ENCODE measurements at places on chromosomes 3 and 15. TPM values are rescaled to one million over a fixed set of nuclear protein-coding genes. Genes with fewer than 3 reads are reported as not detected.

DNA sequence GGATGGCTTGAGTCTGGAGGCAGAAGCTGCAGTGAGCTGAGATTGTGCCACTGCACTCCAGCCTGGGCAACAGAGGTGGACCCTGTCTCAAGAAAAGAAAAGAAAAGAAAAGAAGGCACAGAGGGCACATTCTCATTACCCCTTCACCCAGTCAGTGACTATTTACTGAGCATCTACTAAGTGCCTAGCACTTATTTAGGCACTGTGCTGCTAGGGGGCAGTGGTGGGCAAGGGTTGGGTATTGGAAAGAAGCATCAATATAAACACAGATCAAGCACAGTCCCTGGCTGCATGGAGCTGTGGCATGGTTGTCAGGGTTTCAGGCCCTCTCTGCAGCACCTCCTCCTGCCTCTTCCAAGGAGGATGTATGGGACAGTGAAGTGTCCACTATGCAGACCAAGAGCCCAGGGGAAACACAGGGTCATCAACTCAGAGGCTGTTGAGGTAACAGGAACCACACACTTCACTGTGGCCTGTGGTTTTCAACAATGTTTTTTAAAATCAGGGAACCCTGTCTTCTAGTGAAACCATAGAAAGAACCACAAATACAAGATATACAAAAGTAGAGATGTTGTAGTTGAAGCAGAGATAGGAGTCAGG, 138.5 kb downstream of the RAB11A start:
- no peak for DNase-seq

- DNase-seq, result peak; percentile 44
These were observed 107.0 kb downstream of the TCF12 start for GRCh38 chr15:57025264-57025926.

DNA sequence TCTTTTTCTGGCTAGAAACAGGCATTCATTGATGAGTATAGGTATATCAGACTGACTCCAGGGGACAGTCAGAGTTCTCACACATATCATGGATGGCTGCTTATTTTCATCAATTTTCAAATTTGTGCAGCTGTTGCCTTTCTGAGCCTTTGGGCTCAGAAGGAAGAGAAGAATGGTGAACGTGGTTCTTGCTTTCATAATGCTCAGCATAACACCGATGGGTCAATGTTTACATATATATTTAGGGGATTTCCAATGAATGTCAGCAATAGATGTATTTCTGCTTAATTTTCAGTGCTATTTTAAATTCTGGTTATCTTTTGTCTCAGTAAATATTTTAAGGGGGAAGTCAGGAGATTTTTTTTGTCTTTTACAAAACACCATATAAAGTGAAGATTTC, 581.4 kb upstream of the DPPA4 start:
- no peak for DNase-seq

DNA sequence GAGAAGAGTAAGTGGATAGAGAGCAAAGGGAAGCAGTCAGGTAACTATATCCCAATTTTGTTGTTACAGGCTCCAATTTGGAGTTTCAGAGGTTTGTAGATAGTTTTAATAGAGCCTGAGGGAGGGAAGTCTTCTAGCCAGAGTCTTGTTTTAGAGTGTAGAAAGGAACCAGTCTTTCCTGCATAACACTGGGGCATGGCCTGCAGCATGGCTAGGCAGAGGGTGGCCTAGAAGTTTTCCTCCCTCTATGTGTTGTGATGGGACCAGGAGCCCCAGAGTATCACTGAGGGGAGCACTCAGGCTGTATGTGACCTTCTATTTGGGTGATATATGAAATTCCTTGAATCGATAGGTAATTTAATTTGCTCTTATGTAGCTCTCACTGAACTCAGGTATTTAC, 22.5 kb upstream of the GABRR3 start:
- no peak for DNase-seq

DNA sequence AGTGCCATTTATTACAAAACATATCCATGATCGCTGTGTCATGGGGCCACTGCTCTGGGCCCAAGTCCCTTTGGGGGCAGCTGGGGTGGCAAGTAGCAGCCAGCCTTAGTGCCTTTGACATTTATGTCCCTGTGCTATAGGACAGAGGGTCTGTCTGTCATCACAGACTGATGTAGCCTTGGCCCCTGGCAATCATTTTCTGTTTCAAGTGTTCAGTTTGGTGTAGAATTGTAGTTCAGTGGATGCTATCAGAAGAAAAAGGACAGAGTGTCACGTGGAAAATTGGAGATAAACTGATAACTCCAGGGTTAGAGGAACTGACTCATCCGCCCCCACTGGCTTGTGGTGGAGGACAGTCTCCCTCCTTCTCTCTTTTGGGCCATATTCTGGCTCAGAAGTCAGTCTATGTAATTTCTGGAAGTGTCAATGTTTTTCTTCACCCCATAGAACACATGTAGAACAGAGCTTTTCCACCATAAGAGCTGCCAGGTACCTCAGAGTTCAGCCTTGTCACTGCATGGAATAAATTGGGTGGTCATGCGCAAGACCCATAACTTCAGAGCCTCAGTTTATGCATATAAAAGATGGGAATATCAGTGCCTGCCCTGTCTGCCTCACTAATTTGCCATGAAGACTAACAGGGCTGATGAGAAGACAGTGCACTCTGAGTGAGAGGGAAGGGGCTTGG, 4.5 kb upstream of the MRPS22 start:
- DNase-seq, result no peak

GRCh38 chr3:151011427-151011826, 38.9 kb upstream of the CLRN1 start:
- peak; percentile 23 for DNase-seq

GRCh38 chr3:64399205-64399800, 174.0 kb upstream of the PRICKLE2 start:
- DNase-seq, result peak; percentile 45

GRCh38 chr3:171184372-171184771, 157.9 kb upstream of the SLC2A2 start:
- no peak for DNase-seq

DNA sequence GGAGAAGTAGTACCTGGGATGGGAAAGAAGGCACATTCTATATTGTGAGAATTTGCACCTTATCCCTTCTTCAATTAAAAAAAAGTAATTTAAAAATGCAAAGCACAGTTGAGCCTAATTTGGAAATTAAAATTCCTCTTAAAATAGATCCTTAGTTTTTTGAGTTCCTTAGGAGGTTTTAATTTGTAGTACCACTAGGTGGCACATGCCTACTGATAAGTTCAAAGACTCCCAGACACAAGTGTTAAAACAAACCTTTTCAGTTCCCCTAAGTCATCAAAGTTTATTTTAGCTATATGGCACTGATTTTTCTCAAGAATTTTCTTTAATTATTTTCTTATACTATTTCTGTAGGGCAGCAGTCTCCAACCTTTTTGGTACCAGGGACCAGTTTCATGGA, 127.6 kb upstream of the AZI2 start:
- DNase-seq, result peak; percentile 28

DNA sequence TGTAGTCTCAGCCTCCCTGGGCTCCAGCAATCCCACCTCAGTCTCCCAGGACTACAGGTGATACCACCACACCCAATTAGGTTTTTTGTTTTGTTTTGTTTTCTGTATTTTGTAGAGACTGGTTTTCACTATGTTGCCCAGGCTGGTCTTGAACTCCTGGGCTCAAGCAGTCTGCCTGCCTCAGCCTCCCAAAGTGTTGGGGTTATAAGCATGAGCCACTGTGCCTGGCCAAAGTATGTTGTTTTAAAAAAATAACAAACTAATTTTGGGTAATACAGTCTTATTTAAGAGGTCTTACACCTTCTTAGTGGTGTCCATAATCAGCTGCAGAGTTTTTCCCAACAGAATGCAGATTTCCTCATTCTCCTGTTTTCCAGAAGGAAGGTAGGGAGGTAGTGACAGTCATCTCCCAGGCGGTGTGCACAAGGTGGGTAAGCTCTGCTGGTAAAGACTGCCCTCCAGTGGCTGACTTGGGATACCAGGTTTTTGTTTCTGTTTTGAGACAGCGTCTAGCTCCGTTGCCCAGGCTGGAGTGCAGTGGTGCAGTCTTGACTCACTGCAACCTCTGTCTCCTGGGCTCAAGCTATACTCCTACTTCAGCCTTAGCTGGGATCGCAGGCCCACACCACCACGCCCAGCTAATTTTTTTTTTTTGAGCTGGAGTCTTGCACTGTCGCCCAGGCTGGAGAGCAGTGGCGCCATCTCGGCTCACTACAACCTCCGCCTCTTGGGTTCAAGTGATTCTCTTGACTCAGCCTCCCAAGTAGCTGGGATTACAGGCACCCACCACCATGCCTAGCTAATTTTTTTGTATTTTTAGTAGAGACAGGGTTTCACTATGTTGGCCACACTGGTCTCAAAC, 58.4 kb downstream of the MAP6D1 start:
- DNase-seq, result peak; percentile 77

GRCh38 chr3:188283347-188283746, 129.4 kb downstream of the LPP start:
- no peak for DNase-seq

- DNase-seq, result no peak
These were observed 54.5 kb upstream of the CHRNA7 start for GRCh38 chr15:31975830-31976229.

The OR5H2 gene
- total RNA-seq, result not detected

The FAM81A gene
- 3.9 TPM for total RNA-seq

The ATOSA gene
- total RNA-seq, result 8.6 TPM

The ROPN1 gene
- not detected for total RNA-seq

The ANKRD63 gene
- total RNA-seq, result 0.37 TPM

The PPP1R14D gene
- not detected for total RNA-seq

The TMEM207 gene
- not detected for total RNA-seq

The NRG4 gene
- 13.9 TPM for total RNA-seq

The MORF4L1 gene
- 382 TPM for total RNA-seq
